ENCODE measurements at places on chromosomes 11 and 22. TPM values are rescaled to one million over a fixed set of nuclear protein-coding genes. Genes with fewer than 3 reads are reported as not detected.
A peak's percentile ranks its signal among the peaks of the same experiment; 100 is the strongest.

MOV10L1 gene
- total RNA-seq: 0.71 TPM

AGBL2 gene
- not detected for total RNA-seq

NNMT gene
- total RNA-seq: 298 TPM

DLG2 gene
- total RNA-seq: 5.9 TPM

RAB36 gene
- total RNA-seq: 1.3 TPM

- DNase-seq: peak; percentile 55
Observed at GRCh38 chr22:24807284-24807950, 1.4 kb downstream of the SGSM1 start.

DNA sequence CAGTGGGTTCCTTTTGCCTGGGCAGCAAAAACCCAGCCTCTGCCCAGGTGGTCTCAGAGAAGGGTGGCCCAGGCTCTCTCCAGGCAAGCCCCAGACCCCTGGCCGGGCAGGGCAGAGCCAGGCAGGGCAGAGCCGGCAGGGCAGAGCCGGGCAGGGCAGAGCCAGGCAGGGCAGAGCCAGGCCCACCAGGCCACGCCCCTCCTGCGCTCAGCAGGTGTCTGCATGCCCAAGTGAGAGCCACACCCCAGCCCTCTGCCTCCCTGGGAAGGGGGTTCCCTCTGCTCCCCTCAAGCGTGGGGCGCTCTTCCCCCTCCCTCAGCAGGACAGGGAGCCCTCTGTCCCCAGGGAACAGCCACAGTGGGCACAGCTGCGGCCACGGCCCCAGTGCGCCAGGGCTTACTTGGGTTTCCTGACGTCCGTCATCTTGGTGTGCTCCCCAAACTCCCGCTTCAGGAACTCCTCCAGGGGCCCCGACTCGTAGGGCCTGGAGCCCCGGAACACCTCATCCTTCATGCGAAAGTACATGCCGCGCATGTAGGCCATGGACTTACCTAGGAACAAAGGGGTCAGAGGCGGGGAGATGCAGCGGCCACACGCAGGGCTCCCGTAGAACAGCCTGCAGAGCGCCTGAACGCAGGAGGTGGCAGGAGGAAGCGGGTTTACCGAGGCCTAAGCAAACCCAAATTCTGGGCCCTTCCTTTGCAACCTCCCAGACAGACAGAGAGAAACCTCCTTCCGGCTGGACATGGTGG, 10.1 kb upstream of the BAIAP2L2 start:
- no peak for DNase-seq

- DNase-seq: no peak
Observed at GRCh38 chr22:44741929-44742328, 10.4 kb upstream of the ARHGAP8 start.

GRCh38 chr11:27390318-27391295, 27.6 kb upstream of the CCDC34 start:
- DNase-seq: no peak

GRCh38 chr11:33542921-33543320, 157.7 kb downstream of the C11orf91 start:
- DNase-seq: peak; percentile 46

DNA sequence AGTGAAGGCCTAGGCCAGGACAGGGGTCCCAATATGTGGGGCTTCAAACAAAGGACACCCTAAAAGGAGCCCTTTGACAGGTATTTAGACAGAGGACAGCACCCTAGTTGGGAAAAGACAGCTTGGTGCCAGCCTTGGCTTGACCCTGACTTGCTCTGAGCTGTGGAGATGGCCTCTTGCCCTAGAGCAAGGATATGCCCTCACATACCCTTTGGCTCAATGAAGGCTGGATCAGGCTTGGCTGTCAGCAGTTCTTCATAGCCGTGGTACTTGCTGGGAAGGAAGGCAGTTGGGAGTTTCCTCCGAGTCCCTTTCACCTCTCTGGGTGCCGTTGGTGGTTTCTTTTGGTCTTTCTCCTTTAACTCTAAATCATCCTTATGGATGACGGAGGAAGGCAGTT, 96.2 kb downstream of the RNF169 start:
- DNase-seq: no peak

DNA sequence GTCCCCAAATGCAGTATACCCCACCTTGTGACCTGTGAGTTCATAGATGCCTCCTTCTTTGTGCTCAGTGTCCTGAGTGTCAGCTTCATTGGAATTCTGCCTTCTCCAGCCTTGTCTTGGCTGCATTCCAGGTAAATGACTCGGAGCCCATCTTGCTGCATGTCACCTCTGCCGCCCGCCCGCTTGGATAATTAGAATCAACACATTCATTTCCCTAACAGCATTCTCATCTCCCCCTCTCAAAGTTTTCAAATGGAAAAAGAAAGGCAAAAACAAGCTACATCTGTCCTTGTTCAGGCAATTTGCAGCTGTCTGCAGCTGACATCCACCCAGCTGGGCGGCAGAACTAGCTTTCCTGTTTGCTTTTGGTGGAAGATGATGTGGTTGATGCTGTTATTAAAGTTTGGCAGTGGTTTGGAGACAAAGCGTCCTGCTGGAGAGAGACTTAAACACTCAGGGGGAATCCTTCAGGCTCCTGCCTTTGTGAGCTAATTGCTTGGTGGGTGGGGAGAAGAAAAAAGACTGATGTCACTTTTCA, 198.8 kb upstream of the SEZ6L start:
- peak; percentile 37 for DNase-seq

Data from left cardiac atrium (tissue), 4 donors.